Left renal cortex interstitium (tissue), 4 donors: ENCODE measurements at places on chromosomes 11 and 22.

- DNase-seq: no peak
These were observed 33.0 kb downstream of the SLC17A6 start for GRCh38 chr11:22371160-22371559.

- peak; percentile 43 for DNase-seq
These were observed 24.8 kb downstream of the APOL1 start for GRCh38 chr22:36277482-36278291.

GRCh38 chr11:102793677-102794290, 4.2 kb downstream of the MMP1 start:
- no peak for DNase-seq

GRCh38 chr22:36966851-36967540, 52.3 kb downstream of the TST start:
- DNase-seq: no peak

DNA sequence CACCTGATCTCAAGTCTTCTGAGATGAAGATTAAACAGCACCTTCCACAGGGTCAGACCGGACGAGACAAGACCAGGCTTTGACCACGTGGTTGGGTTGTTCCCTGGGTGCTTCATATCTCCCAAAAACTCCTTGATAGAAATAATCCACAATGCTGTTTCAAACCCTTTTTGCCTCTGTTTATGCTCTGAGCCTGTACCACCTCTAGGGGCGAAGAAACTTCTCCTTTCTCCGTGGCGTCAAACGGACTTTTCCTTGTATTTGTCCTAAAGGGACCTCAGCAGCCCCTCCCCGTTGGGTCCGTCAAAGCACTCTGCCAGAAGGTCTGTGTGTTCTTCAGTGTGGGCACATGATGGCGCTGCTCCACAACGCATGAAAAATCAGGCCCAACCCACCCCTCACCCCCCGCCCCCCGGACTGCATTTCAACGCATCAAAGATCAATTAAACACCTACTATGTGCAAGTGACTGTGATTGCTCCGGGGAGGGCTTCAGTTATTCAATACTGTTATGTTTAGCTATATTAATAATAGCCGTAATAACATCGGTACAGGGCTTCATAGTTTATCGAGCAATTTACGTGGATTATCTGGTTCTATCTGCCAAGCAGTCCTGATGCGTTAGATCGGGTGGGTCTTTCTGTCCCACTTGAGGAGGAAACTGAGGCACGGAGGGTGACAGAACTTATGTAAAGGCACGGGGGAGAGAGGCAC, 17.3 kb upstream of the EIF3D start:
- no peak for DNase-seq

- no peak for DNase-seq
These were observed 242.6 kb upstream of the FAT3 start for GRCh38 chr11:91981995-91982394.

DNA sequence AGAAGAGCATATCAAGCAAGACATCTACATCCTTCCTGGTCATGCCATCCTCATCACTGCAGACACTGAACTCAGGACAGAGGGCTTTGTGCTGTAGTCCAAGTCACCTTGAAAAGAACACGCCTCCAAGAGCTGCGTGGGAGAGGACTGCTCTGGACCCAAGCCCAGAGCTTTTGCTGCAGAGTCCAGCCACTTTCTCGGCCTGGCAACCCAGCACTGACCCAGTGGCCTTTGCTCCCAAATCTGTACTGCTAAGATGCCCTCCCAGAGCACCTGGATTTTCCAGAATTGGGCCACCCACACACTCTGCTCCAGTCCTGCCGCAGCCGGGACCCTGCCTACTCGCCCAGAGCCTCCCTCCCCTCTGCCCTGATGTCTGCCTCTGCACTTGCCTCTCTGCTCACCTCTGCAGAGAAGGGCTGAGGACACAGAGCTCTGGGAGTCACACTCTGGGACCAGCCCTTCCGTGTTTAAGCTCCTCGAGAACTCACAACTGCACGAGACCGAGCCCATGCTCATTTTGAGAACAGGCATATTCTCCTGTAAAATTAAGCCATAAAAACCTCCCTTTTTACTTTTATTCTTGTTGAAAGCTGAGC, 83.8 kb upstream of the CSNK2A3 start:
- no peak for DNase-seq

- no peak for DNase-seq
These were observed 20.1 kb upstream of the MCHR1 start for GRCh38 chr22:40659166-40659565.

DNA sequence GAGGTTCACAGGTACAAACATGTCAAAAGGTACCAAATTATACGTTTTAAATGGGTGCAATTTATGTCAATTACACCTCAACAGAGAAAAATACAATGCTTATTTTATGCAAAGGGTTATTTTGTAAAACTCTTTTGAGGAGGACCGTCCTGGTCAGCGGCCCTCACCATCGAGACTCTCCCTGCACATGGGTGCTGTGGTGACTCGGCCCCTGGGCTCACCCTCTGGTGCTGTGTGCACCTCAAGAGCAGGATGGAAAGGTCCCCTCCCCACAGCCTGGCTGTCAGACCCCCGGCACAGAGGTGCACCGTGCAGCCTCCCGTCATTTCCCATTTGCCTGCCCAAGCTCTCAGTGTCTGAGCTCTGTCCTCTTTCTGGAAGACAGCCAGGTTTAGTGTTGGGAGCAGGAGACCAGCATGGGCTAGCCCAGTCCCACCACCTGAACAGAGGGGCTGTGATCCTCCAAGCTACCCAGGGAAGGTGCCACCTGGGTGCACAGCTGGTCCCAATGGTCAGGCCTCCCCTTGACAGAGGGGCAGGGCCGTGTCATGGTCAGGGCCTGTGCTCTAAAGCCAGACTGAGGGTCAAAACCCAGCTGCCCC, 41.8 kb upstream of the PRODH start:
- DNase-seq: no peak

DNA sequence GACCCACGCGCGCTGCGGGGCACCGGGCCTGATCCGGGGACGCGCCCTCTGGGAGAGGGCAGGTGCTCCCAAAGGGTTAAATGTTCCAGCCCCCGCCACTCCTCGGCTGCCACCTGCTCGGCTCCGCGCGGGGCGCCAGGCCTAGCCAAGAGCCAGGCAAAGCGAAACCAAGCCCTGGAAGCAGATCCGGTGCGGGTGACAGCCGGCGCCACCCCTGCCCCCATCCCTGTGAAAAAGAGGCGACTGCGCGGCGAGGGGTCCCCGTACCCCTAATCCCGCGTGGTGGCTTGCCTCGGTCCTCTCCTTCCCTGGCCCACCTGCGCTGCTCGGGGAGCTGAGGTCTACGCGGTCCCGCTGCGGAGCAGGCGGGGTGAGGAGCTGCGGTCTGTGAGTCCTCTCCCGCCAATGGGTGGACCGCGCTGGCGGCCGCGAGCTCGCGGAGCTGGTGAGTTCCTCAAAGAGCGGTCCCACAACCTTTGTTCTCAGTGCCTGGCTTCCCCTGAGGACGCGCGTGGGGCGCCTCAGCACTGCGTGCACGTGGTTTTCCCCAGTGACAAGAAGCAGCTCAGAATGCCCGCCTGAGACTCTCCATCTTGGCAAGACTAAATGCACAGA, at the start of gene ME3:
TSS of gene ME3 (minus strand) at position 610 of the 615 bp plus-strand sequence.
- DNase-seq: peak; percentile 37

DNA sequence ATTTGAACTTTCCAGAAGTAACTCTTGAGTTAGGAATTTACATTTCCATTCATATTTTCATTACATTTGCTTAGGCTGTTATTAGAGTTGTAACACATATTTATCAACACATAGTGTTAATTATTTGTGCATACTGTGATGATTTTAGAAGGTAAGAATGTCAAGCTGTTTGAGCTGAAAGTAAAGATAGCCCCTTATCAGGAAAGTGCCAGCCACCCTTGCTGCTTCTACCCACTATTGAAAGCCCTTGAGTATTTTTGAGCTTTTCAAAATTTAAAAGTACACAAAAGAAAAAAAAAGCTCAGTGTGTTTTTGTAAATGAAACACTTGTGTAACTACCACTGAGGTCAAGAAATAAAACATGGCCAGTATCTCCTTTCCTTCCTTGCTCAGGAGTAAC, 8.0 kb downstream of the APLP2 start:
- DNase-seq: no peak

DNA sequence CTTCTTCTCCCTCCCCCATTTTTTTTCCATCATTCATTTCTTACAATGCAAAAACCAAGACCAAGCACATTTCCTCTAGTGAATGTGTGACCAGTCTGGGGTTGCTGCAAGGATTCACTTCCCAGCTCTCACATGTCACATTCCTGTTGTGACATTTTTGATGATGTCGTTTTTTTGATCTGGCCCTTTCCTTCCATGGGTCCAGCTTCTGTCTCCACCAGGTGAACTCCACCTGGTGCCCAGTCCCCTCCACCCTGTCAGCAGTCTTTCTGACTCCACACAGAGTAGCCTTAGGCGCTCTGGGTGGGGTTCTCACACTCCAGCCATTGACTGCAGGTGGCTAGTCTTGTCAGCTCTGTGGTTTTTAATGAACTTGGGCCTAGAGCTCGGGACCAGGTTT, 15.6 kb downstream of the PANX1 start:
- no peak for DNase-seq

- no peak for DNase-seq
These were observed 149.3 kb downstream of the CACNA1I start for GRCh38 chr22:39719559-39720450.

- no peak for DNase-seq
These were observed 48.2 kb upstream of the FTH1 start for GRCh38 chr11:62015615-62016014.

- DNase-seq: no peak
These were observed 148.3 kb upstream of the RASSF10 start for GRCh38 chr11:12860827-12861226.
